ENCODE measurements at places on chromosomes 2 and 18.

DNA sequence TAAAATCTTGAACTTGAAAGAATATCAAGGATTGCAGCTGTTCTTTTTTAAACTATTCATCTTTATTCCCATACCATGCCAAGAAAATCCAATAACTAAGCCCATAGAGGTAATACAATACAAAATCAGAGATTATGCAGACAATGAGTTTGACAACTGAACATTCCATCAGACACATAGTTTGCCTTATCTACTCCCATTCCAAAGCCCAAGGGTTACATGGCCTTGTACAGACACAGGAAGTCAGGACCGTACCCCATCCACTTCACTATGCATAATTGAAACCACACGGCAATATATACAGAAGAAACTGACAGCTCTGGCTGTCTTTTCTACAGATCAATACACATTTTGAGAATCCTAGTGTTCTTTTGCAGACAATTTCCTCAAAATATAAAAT lies 181.3 kb downstream of the TMX3 start:
- no peak for DNase-seq

DNA sequence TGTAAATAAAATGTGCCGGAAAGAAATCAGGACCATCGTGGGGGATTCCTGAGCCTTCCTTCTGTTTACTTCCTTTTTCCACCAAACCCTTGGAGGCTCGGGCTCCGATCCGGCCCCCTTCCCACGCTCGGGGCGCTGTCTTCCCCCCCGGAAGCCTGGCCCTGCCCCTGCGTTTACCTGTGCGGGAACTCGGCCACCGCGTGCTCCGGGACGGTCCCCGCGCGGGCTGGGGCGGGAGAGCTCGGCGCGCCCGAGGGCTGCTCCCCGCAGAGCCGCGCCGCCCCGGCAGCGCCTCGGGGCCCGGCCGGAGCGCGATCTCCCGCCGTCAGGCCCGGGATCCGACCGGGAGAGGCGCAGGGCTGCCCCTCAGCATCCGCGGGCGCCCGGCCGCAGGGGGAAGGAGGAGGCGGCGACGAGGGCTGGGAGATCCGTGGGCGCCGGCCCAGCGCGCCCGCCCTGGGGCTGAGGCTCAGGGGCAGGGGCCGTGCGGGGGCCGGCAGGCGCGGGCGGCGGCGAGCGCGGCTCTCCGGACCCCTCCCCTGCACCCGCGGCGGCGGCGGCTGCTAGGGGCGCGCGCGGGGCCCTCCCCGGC lies 435 bp downstream of the ADCY3 start:
- peak; percentile 24 for DNase-seq

- DNase-seq, result no peak
Observed at GRCh38 chr2:37569986-37570679, 101.3 kb downstream of the CDC42EP3 start.

DNA sequence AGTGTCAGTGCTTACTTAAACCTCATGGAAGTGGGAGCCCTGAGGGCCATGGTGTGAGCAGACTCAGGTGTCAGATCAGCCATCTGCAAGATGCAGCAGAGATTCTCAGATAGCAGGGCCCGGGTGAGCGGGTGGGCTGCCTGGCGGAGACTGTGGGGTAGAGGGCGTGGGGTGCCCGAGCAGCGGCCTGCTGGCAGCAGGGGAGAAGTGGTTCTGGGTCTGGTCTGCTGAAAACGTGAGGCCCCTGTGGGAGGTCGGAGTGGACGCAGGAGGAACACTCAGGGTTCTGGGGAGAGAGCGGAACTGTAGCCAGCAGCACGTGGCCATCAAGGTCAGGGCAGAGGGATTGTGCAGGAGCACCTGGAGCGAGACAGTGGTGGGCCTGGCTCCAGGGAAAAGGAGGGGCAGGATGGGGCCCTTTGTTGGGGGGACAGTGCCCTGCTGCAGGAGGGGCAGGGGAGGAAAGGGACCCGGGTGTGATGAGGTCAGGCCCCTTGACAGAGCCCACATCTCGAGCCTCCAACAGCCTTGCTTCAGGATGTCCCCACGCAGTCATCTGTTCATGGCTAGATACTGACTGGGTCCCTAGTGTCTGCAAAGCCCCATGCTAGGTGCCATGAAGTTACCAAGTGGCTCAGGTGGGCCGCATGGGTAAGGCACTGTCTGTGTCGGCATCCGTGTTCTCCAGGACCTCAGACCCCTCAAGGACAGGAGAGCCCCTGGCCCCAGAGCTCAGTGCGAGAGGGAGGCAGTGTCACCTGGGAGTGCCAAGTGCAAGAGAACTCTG lies 2.7 kb upstream of the ESPNL start:
- DNase-seq, result no peak

GRCh38 chr2:137262594-137262993 lies 497.2 kb downstream of the THSD7B start:
- DNase-seq, result no peak

DNA sequence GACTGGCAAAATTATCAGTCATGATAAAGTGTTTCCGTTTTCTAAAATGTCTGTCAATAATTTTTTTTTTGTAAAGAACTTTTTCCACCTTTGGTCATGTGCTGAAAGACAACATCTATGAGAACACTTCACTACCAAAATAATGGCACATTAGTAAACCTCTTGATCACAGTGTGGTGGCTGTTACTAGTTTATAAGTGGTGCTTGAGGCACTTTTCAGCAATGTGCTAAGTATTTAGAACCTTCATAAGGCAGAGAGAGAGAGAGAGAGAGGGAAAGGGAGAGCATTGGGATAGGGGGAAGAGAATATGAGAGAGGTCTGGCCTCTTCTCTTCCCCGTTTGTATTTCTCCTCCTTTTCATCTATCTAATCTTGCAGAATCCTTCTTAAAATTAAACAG lies 1.1 kb upstream of the NYAP2 start:
- no peak for DNase-seq

- peak; percentile 8 for DNase-seq
Observed at GRCh38 chr2:213152065-213152794, 818 bp upstream of the IKZF2 start.

DNA sequence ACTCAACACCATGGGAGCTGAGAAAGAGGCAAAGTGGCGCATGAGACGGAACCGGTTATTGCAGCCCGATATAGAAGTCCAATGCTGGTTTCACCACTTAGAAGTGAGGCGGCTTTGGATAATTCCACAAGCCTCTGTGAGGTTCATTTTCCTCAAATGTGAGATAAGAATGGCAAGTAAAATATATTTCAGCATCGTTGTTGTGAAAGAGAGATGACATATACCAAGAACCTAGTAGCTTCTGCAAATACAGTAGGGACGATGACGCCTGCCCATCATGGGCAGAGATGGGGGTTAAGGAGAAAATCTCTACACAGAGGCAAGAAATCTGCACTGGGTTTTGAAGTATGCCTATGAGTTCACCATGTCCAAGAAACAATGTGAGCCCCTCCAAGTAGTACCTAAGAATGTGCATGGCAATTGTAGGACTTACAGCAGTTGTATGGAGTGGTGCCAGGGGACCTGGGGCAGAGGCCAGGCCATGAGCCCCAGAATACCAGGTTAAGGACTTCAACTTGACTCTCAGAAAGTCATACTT lies 352.0 kb downstream of the RNF144A start:
- DNase-seq, result no peak

GRCh38 chr2:127826047-127826446 lies 15.1 kb upstream of the WDR33 start:
- no peak for DNase-seq

DNA sequence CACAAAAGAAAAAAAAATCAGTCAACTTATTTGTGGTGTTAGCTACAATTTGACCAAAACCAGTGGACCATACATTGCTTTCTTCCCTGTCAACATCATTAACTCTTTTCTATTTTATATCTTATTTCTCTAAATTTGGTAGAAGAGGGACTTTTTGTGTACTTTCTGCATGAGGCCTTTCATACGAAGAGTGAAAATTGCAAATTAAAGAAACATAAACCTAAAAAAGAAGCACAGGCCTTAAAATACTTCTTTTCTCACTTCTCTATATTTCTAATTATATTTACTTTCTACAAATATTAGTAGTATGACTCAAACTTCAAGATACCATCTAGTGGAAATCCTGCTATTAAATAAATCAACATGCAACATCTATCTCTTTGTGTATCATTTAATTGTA lies 1073.4 kb upstream of the ZEB2 start:
- no peak for DNase-seq

GRCh38 chr2:39135690-39136259 lies 14.9 kb upstream of the SOS1 start:
- DNase-seq, result no peak

- DNase-seq, result no peak
Observed at GRCh38 chr18:27567434-27567833, 382.3 kb upstream of the CHST9 start.

DNA sequence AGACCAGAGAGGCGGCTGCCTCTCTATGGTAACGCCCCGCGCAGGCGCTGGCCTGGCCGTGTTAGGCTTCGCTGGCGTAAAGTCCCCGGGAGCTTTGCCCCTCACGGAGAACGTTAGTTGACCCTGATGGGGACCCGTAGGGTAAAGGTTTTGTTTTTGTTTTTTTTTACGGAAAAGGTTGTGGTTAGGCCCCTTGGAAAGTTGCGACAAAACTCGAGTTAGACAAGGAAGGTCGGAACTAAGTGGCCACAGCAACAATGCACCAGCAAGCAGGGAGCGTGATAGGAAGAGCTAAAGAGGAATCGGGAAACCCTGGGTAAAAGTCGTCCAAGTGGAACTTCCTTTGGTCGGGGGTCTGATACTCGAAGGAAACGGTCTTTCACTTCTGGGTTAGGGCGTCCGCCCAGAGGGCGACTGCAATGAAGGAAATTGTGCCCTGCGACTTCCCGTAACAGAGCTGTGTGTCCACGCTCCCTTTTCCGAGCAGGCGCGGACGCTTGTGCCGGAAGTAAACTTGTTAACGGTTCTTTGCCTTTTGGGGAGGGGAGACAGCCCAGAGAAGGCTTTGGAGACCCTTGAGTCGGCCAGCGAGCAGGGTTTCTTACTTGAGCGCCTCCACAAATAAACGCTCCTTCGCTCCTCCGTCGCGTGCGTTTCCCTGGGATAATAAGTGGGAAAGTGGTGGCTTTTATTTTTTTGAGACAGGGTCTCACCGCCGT lies 493 bp upstream of the CLASP1 start:
- DNase-seq, result peak; percentile 92

GRCh38 chr2:110783196-110783873 lies 51.0 kb downstream of the ACOXL start:
- no peak for DNase-seq

DNA sequence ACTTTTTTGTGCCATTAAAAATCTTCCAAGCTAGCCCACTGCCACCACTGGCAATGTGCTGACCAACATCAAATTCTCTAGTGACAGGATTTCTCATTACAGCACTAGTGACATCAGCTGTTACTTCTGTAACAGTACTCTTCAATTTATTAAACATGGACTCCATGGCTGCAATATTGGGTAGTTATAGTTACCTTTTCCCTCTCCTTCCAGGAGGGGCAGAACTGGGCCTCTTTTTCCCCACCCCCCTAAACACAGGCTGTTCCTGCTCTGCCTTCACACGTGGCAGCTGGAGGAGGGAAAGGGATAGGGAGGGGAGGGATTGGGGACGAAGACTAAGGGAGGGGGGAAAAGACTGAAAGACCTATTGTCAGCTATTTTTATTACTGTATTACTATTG lies 38.1 kb downstream of the TRAK2 start:
- DNase-seq, result no peak

GRCh38 chr2:54052825-54053718 lies 62.3 kb upstream of the ACYP2 start:
- no peak for DNase-seq

GRCh38 chr2:181792906-181793305 lies 98.6 kb upstream of the ITPRID2 start:
- DNase-seq, result no peak

GRCh38 chr18:54641734-54642133 lies 50.7 kb downstream of the DYNAP start:
- no peak for DNase-seq

GRCh38 chr2:29165362-29166241 lies 50.4 kb downstream of the CLIP4 start:
- no peak for DNase-seq

GRCh38 chr2:143087033-143087432 lies 42.2 kb upstream of the ARHGAP15 start:
- no peak for DNase-seq

GRCh38 chr2:187382131-187382530 lies 65.9 kb downstream of the CALCRL start:
- DNase-seq, result no peak

- DNase-seq, result peak; percentile 36
Observed at GRCh38 chr2:127398239-127398590, 10.4 kb upstream of the MAP3K2 start.

- DNase-seq, result no peak
Observed at GRCh38 chr2:74817304-74817675, 16.6 kb upstream of the HK2 start.

GRCh38 chr2:128172191-128172590 lies 81.2 kb downstream of the UGGT1 start:
- no peak for DNase-seq

GRCh38 chr2:51219468-51219867 lies 187.5 kb upstream of the NRXN1 start:
- DNase-seq, result no peak

DNA sequence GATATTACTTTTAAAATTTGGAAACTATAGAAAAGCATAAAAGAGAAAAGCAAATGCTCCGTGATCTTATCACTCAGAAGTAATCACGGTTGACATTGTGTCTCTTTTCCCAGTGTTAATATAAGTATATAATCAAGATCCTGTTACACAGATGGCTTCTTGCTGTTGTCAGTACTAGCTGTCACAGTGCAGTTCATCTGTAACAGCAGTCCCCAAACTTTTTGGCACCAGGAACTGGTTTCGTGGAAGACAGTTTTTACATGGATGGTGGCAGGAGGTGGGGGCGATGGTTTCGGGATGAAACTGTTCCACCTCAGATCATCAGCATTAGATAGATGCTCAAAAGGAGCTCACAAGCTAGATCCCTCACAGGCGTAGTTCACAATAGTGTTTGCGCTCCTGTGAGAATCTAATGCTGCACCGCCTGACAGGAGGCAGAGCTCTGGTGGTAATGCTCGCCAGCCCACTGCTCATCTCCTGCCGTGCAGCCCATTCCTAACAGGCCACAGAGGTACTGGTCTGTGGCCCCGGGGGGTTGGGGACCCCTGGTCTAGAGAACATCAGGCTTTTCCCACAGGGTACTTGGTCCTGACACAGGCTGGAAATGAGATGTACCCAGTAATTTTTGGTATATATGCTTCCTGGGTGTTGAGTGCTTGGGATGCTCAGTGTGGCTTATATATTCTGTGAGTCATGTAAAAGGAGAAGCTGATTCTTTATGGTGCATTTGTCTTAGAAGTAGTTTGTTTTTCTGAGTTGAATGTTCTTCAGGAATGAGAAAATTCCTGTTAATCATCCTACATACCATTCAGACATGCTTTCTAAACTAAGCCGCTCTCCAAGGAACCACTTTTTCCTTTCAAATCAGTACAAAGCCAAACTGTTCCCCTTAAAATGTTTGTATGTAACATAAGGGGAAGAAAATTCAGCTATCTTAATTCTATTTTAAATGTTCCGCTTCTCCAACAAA lies 121.8 kb downstream of the NCK2 start:
- no peak for DNase-seq

Measured in stimulated activated CD8-positive, alpha-beta memory T cell treated with anti-CD3 and anti-CD28 coated beads, Interleukin-2, amount 100 ng/mL, for 48 hours (primary cell).